ENCODE measurements at places on chromosomes 11 and 22. TPM values are rescaled to one million over a fixed set of nuclear protein-coding genes. Genes with fewer than 3 reads are reported as not detected.

GRCh38 chr11:8095371-8095770, 14.4 kb downstream of the TUB start:
- DNase-seq, result no peak

TTLL1 gene
- 13.2 TPM for total RNA-seq

CD3D gene
- total RNA-seq, result not detected

- no peak for DNase-seq
Observed at GRCh38 chr11:7088921-7089320, at the start of gene RBMXL2. RBMXL2 (plus strand) TSS chr11:7088998; CDS start chr11:7089121, 123 bp downstream.

DNA sequence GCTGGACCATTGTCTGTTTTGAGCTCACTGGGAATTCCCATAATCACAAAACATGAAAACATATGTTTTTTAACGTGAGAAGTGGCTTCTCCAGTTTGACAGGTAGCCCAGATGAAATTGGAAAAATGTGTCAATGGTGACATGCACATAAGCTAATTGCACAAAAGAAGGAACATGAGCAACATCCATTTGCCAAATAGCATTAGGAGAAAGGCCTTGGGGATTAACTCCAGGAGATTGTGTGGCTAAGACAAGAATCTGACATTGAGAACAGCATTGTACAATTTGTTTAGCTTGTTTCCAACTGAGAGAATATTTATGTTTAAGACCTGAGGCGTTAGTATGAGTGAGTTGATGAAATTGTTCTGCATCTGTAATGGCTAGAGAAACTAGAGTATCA, 147.0 kb upstream of the API5 start:
- no peak for DNase-seq

DNA sequence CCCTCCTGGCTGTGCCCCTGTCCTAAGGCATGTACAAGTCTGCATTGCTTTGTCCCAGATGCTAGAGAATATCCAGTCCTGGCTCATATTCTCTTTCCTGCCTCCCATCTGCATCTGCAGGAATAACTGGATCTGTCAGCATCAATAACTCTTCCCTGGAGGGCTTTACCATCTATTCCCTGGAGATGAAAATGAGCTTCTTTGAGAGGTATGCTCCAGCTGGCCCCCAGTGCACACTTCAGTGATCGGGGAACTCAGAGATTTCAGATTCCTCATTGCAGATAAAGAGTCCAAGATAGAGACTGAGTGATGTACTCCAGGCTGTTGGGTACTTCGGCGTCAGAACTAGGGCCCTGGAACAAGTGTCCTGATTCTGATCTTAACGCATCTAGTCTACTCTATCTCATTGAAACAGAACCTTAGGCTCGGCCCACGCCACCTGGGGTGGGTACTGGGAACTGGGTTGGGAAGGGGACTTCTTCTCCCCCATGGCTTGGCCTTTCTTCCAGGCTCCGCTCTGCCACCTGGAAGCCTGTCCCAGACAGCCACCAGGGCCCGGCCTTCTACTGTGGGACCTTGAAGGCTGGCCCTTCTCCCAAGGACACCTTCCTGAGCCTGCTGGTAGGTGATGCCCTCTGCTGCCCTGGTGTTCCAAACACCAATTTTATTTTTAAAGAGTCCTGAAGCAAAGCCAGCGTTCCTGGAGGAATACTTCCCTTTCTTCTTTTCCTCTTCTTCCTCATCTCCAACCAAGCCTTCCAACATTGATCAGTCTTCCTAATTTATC, 17.8 kb upstream of the GLB1L2 start:
- DNase-seq, result no peak

GRCh38 chr11:96145163-96145585, 197.8 kb downstream of the MAML2 start:
- no peak for DNase-seq

MRGPRX3 gene
- total RNA-seq, result not detected

GRCh38 chr22:40666151-40666848, 13.0 kb upstream of the MCHR1 start:
- no peak for DNase-seq

C2CD3 gene
- total RNA-seq, result 14.7 TPM

LRRC74B gene
- not detected for total RNA-seq

DNA sequence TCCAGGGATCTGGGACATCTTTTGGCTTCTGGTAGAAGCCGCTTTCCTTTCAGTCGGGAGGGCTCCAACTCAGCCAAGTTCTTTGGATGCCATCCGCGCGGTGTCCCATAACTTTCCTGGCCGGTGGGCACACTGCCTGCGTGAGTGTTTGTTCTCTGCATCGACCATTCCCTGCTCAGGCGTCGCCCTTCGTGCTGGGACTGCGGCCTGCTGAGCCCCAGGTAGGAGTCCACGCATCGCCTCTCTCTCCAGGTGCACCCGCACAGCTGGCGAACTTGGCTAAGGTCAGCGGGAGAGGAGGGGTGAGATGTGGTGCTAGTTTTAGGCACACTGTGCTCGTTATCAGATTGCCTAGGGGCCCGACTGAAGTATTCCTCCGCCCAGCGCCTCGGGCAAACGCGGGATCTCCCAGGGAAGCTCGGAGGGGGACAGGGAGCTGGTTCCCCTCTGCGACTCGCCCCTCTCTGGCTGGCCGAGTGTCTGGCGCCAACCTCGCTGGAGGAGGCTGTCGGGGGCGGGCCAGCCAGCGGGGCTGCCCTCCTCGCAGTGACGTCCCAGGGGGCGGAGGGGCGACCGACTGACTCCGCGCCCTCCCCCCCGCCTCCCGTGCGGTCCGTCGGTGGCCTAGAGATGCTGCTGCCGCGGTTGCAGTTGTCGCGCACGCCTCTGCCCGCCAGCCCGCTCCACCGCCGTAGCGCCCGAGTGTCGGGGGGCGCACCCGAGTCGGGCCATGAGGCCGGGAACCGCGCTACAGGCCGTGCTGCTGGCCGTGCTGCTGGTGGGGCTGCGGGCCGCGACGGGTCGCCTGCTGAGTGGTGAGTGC, at the start of gene LAYN:
TSS of gene LAYN (plus strand) at position 607 of the 823 bp plus-strand sequence. CDS start at position 731, 124 bp downstream.
- DNase-seq, result no peak

DNA sequence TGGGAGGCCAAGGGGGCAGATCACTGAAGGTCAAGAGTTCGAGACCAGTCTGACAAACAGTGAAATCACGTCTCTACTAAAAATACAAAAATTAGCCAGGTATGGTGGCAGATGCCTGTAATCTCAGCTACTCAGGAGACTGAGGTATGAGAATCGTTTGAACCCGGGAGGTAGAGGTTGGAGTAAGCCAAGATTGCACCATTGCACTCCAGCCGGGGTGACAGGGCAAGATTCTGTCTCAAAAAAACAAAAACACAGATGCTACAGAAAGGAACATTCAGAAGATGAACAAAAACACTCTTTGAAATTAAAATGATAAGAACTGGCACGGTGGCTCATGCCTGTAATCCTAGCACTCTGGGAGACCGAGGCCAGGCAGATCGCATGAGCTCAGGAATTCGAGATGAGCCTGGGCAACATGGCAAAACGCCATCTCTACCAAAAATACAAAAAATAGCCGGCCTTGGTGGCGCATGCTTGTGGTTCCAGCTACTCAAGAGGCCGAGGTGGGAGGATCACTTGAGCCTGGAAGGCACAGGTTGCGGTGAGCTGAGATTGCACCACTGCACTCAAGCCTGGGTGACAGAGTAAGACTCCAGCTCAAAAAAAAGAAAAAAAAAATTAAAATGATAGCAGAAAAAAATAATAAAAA, 8.5 kb downstream of the RAB6A start:
- no peak for DNase-seq

GRCh38 chr11:29616611-29617010, 400.2 kb downstream of the KCNA4 start:
- no peak for DNase-seq

- DNase-seq, result no peak
Observed at GRCh38 chr22:31629741-31630184, 32.3 kb downstream of the PISD start.

GRCh38 chr11:131674051-131674755, 303.8 kb downstream of the NTM start:
- peak; percentile 48 for DNase-seq

DNA sequence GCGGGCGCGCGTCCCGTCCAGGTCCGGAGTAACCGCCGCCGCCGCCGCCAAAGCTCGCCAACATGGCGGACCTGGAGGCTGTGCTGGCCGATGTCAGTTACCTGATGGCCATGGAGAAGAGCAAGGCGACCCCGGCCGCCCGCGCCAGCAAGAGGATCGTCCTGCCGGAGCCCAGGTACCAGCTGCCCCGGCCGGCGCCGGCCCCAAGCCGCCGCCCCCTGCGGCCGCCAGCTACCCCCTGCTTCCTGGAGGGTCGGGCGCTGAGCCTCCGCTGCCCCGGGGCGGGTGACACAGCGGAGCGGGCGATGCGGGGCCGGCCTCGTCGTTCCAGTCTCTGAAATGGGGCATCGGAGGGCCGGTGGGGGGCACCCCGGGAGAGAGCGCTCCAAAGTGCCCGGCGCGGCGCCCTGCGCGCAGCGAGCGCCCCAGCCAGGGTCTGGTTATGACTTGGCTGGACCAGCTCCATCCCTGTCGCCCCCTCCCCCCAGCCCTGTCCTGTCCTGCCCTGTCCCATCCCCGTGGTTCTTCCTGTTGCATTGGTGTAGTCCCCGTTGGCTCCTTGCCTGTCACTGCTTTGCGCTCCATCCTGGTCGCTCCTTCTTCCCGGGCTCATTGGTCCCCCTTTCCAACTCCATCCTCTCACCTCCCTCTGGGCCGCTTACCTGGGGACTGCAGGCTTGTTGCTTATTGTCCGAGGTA, 653 bp downstream of the GRK3 start:
- DNase-seq, result no peak

DNA sequence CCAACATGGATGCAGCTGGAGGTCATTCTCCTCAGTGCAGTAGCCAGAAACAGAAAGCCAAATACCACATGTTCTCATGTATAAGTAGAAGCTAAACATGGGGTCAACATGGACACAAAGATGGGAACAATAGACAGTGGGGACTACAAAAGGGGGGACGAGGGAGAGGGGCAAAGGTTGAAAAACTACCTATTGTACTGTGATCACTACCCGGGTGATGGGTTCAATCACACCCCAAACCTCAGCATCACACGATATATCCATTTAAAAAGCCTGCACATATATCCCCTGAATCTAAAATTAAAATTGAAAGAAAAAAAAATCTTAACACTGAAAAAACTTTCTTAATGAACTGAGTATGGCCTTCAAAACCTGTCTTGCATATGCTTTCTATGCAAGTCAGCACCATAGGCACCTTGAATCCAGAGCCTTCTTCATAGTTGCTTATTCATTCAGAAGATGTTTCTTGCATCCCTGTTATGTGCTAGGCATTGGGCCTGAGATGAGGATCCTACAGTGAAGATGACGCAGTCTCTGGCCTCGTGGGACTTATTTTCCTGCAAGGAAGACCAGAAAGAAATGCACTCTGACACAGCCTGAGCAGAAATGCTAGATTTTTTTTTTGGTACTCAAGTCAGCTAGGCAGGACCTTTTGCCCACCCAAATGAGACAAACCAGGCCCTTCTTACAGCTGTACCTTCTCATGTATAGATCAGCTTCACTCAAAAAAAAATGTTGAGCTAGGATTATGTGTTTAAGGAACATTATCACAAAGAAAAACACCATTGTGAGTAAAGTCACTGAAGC, 21.0 kb downstream of the NNMT start:
- no peak for DNase-seq

- DNase-seq, result no peak
Observed at GRCh38 chr11:8107642-8108041, 26.6 kb downstream of the TUB start.

GRCh38 chr11:108662700-108663099, 2.2 kb upstream of the DDX10 start:
- no peak for DNase-seq

- DNase-seq, result no peak
Observed at GRCh38 chr11:47904048-47904447, 55.9 kb upstream of the NUP160 start.

- no peak for DNase-seq
Observed at GRCh38 chr22:40368836-40369235, 1.6 kb upstream of the SGSM3 start.

HNRNPUL2 gene
- total RNA-seq, result 12.8 TPM

FIBIN gene
- 1.3 TPM for total RNA-seq

- no peak for DNase-seq
Observed at GRCh38 chr11:42034826-42035225, 575.4 kb upstream of the LRRC4C start.

SIPA1 gene
- total RNA-seq, result 19.6 TPM

DNA sequence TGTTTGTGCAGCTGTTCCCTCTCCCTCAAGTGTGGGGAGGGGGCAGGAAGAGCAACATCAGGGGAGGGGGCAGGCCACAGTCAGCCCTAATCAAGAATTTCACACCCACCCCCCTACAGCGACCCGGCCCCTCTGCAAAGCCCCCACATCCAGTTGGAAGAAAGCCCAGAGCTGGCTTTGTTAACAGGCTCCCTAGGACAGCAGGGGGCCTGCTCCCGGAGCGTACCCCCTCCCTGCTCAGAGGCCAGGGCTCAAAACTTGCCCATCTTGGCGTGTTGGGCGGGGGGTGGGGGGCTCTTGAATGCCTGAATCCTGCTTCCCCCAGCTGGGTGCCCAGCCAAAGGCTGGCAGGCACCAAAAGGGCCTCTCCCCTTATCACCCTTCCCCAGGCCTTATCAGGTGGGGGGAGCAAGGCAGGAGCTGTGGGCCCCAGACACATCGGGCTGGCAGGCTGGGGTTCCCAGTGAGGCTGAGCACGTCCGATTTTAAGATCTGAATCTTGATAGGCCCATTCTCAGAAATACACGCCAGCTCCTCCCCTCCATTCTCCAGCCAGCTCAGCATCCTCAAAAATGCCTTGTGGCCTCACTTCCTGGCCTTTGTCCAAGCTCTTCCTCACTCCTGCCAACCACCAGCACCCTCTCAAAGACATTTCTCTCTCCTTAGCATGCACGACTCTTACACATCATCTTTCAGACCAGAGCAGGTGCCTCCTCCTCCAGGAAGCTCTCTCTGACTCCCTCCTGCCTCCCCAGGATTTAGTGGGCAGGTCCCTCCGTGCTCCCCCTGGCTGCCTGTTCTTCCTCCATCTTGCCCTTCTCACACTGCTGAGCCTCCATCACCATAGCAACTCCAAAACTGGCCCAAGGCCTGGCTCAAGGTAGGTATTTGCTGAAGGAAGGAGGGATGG, 384.8 kb downstream of the MN1 start:
- DNase-seq, result peak; percentile 50

GRCh38 chr22:36100134-36100824, 60.3 kb downstream of the APOL3 start:
- no peak for DNase-seq

DNA sequence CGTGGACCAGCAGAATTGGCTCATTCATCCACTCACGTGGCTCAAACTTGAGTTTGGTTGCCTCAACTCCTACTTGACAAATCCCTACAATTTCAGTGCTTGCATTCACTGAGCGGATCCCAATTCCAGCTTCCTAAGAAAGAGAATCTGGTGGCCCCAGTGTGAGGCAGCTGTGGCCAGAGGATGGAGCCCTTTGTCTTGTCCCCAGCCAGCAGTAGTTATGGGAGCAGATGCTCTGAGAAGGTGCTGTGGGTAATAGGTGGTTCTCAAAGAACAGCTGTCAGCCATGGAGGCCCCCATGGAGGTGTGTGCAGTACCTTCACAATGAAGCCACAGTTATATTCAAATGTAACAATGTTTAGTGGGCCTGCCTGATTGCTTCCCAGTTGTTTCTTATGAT, 39.3 kb downstream of the KREMEN1 start:
- DNase-seq, result no peak

GRCh38 chr22:43859621-43860020, 2.7 kb downstream of the SULT4A1 start:
- DNase-seq, result no peak

- no peak for DNase-seq
Observed at GRCh38 chr11:117097014-117097388, 1.2 kb downstream of the SIK3 start.

Measured in kidney epithelial cell (primary cell).